Endothelial cell (in vitro differentiated cells): ENCODE measurements at places on chromosomes 2 and 18. TPM values are rescaled to one million over a fixed set of nuclear protein-coding genes. Genes with fewer than 3 reads are reported as not detected.

The TMEM247 gene
- total RNA-seq = not detected

The ATOH8 gene
- 1.8 TPM for total RNA-seq

The SERPINB10 gene
- total RNA-seq = not detected

DNA sequence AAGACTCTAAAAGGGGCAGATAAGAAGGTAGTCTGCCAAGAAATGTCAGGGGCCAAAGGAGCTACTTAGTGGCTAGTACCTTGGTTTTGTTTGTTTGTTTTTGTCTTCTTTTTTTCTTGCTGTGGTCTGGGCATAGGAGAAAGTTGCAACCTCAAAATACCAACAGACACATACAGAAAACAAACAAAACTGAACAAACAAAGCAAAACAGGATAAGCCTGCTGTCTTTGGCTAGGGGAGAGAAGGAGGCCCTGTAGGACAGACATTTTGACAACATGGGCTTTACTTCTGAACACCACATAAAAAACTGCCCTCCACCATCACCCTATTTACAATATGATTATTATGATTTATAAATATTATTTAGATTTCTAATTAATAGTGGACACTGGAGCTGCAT lies 460.8 kb downstream of the PTH2R start:
- DNase-seq = no peak

- DNase-seq = no peak
Observed at GRCh38 chr2:165162466-165162865, 41.4 kb downstream of the SCN3A start.

DNA sequence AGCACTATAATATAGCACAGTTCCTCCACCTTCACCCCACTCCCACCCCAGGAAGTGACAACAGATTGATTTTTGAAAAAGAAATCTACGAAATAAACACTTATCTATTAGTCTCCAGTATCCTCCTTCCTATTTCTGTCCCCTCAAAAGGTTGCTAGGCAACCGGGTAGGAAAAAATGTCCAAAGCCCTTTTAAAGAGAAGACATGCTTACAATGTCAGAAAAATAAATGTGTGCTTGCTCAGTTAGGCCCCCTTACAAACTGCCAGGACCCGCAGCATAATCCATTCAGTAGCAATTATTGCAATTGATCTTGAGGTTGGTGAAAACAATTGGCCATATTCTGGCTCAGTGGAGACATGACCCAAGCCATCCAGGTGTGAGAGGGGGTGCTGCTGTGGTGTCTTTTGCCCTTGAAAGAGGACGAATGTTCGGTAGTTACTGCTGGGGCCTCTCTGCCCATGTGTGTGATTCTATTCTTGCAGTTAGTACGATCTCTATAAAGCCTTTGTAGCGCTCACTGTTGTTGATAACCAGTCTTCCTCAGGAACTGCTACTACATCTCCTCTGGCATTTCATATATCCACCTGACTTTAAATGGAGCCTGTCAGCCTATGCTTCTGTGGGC lies 144.3 kb downstream of the MYO3B start:
- DNase-seq = no peak

GRCh38 chr2:46943881-46944798 lies 28.5 kb upstream of the MCFD2 start:
- DNase-seq = no peak
